ENCODE measurements at places on chromosomes 2 and 18. TPM values are rescaled to one million over a fixed set of nuclear protein-coding genes. Genes with fewer than 3 reads are reported as not detected.

The EDAR gene
- total RNA-seq, result not detected

GRCh38 chr2:28150236-28150915 is 242.3 kb upstream of the FOSL2 start:
- no peak for DNase-seq

- DNase-seq, result peak; percentile 90
Observed at GRCh38 chr18:37299471-37300304, 265.9 kb downstream of the CELF4 start.

DNA sequence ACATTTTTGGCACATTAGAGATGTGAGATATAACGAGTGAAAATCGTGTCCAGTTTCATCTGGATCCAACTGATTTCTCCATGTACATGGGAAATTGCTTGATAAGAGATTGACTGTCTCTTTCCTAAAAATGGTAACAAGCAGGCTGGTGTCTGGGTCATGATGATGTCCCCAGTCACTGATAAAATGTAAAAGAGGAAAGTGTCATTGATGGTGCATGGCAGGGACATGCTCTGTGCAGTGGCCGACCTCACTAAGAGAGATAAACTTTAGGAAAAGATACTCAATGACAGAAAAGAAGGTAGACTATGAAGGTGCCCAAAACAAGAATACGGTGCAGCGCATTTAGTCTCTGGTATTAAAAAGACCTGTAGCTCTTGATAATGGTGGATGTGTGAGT is 1517.5 kb downstream of the RPIA start:
- DNase-seq, result no peak

- DNase-seq, result no peak
Observed at GRCh38 chr2:86433137-86433536, 8.0 kb upstream of the KDM3A start.

GRCh38 chr2:10038123-10038522 is 5.2 kb upstream of the KLF11 start:
- no peak for DNase-seq

GRCh38 chr2:36356298-36356989 is 866 bp downstream of the CRIM1 start:
- DNase-seq, result no peak

The SERPINB7 gene
- 0.58 TPM for total RNA-seq

The IL1RN gene
- not detected for total RNA-seq

DNA sequence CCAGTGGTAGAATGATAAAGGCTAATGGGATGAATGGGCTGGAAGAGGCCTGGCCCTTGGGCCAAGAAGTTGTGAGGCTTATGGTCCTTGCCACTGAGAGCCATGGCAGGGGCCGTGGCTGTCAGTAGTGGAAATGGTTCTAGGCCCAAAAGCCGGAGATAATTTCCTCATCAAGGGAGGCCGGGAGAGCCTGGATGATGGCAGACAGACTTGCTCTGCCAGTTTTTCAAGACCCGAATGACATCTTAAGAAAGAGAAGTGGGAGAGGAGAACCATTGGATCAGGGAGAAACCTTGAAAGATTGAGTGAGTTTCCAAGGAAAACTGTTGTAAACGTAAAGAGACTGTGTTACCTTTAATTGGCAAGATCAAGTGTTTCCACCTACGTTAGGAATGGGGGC is 46.3 kb upstream of the VPS54 start:
- no peak for DNase-seq

The LAMA3 gene
- 4.9 TPM for total RNA-seq

GRCh38 chr2:65818873-65819451 is 386.6 kb upstream of the SPRED2 start:
- no peak for DNase-seq

The REG3G gene
- not detected for total RNA-seq

The HAAO gene
- total RNA-seq, result not detected

The MTCL1 gene
- 25.6 TPM for total RNA-seq

DNA sequence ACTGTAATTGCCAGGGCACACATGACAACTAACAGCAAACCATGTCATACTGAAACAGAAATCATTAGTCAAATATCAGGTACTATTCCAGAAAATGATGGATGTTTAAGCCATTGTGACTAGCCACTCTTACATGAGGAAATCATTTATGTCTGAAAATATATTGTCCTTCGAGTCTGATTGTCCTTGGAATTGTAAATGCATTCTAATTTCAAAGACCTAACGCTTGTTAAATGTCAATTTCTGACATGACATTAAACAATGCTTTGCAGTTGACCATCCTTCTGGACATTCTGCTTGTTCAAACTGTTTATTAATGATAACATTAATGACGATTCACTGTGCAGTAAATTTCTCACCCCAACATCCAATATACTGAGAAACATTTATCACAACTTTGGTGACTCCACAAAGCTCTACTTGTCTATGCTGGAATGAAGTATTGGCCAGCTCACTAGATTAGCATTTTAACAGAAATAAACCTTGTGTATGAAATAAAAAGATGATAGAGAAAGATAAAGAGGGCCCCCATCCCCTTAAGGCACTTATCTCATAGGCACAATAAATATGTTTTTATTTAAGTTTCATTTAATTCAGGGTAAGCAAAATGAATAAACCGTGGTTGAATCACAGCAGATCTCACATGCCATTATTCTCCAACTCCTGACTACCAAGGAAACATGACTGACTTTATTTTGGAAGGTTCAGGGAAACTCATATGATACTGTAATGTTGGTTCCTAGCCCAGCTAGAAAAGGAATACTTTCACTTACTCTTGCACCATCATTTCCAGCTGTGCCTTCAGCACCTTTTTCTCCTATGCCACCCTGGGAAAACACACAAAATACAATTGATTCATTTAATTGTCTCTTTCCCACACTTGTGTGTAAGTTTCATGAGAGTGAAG is 82.3 kb downstream of the COL3A1 start:
- DNase-seq, result no peak

- DNase-seq, result no peak
Observed at GRCh38 chr2:121118951-121119350, 166.1 kb downstream of the TFCP2L1 start.

GRCh38 chr2:111251711-111252110 is 131.0 kb downstream of the BCL2L11 start:
- DNase-seq, result no peak

- DNase-seq, result no peak
Observed at GRCh38 chr2:19377717-19378116, 19.3 kb upstream of the OSR1 start.

DNA sequence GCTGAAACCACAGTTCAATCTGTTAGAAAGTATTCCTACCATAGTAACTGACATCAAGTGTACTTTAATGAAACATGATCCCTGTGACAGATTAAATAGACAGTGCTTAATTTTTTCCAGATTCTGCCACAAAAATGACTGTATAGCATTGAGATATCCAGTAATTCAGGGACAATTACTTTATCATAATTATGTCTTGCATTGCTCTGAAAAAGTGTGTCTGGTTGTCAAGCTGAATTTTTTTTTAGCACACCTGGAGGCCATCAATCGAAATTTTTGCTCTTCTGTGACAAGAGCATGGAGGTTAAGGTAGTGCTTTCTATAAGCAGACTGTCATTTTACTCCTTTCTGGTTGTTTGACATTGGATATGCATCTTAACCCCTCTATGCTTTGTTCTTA is 1083.8 kb upstream of the NRXN1 start:
- DNase-seq, result no peak

The SLC11A1 gene
- total RNA-seq, result 0.05 TPM

DNA sequence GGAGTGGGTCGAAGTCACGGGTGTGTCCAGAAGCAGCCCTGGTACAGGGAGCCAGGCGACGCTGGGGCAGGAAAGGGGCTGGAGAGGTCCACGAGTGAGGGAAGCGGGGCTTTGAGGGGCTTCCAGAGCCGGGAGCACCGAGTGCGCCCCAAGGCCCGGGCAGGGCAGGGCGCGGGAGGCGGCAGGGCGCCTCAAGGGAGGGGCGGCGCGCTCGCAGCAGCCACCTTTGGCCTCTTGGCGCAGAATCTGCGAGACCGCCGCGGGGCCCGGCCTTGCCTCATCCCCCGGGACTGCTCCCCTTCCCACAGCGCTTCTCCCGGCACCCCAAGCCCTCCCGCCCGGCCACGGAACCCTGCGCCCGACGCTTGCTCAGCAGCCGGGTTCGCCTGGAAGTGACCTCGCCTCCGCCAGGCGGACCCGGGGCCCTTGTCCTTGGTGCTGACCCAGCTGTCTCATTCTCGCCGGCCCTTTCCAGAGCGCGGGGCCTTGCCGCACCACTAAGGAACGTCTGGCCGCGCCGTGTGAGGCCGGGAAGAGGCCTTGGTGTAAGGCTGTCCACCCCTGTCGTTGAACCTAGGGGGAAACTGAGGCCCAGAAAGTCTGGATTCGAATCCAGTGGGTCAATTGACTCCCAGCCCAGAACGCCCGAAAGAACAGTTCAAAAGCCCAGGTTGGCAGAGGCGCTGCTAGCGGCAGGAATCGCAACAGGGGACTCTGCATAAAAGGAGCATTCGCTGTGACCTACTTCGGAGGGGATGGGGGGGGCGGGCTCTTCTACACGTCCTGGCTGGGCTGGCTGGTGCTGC is 584 bp upstream of the DNER start:
- no peak for DNase-seq

The DCC gene
- total RNA-seq, result 0.06 TPM

The CRYBA2 gene
- total RNA-seq, result not detected
